ENCODE measurements at places on chromosomes 4 and X. TPM values are rescaled to one million over a fixed set of nuclear protein-coding genes. Genes with fewer than 3 reads are reported as not detected.

Gene LAMTOR3
- total RNA-seq = 45.1 TPM

Gene PNMA6A
- total RNA-seq = 1.8 TPM

DNA sequence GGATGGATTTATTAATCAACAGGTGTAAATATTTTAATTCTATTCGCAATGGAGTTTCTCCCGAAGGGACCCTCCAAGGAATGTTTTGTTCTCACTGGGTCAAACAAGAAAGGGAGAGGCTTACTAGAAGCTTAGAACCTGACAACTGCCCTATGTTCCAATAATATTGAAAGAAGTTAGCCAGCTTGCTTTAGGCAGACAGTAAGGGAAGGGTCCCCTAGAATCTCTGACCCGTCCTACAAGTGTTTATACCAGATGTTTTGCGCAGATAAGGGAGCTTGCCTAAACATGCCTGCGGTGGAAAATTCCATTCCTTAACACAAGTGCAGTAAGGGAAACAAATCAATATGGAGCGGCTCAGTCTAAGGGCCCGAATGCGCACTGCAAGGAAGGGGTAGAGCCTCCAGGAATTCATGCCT lies 17.7 kb downstream of the IL21 start:
- no peak overlapping the region for H3K4me3 ChIP-seq
- no peak overlapping the region for H3K27ac ChIP-seq
- no peak for DNase-seq
- no peaks in the 10 kb centered on the region for H3K4me1 ChIP-seq

DNA sequence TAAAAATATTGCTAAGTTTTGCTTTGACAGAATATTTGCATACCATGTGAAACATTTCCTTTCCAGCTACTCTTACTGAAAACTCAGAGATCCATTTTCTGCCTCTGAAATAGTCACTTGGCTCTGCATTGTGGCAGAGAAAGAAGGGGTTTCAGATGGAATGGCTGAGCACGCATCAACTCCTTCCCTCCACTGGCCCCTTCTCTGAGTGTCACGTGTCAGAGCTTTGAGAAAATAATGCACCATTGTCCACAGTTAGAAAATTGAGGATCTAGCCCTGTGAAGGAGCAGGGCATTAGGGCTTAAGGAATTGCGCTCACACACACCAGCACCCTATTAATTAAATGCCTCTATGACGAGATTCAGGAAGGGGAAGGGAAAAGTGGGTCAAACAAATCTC lies 78.8 kb upstream of the FAT4 start:
- H3K27me3 ChIP-seq = no peaks in the 10 kb centered on the region
- H3K4me3 ChIP-seq = no peak overlapping the region
- no peak overlapping the region for H3K27ac ChIP-seq

All from esophagus muscularis mucosa (tissue), 4 donors.